ENCODE measurements at places on chromosomes 7 and 10.

DNA sequence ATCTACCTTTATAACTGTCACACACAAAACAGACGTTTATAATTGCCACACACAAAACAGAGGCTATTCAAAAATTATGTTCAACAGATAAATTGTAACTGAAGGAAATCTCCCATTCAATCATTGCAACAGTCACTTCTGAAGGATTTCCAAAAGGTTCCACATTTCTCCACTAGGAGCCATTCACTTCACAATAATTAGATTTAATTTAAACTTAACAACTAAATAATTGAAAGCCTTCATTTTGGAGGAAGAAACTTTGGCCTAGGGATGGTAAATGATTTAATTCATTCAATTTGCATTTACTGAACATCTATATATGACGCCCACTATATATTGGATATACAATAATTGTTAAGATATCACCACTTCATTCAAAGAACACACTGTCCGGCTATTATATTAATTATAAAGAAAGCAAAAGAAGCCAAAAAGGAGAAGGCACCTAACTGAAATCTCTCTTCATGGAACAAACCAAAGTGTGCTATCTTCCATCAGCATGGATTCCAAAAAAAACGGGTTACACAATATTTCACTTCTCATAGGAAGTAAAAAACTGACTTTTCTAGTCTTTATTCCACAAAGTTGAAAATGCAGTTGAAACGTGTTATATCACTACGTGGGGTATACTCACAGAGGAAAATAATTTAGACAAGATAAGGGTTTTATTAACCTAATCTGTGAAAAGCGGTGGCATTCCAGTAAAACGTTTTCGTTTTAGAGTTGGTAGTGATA lies 1.7 kb downstream of the ATAD1 start:
- DNase-seq: no peak

DNA sequence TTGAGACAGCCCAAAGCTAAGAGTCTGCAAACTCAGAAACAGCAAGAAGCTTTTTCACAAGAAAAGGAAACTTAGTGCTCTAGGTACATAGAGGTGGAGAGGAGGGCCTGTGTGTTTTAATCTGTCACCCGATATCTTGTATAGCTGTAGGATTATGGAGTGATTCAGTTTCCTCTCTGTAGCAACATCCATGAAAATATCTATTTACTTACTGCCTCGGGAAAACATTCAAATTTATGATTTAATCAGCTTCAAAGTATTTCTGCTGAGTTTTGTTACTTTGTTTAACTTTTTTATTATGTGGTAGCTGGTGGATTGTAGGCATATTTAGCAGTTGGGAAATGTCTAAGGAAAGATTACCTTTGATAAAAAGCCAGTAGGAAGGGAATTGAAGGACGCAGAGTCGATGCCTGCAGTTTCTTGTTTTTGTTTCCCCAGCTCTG lies 292.0 kb downstream of the CCDC3 start:
- no peak for DNase-seq

- DNase-seq: no peak
These were observed 3.8 kb upstream of the INSIG1 start for GRCh38 chr7:155293721-155294510.

DNA sequence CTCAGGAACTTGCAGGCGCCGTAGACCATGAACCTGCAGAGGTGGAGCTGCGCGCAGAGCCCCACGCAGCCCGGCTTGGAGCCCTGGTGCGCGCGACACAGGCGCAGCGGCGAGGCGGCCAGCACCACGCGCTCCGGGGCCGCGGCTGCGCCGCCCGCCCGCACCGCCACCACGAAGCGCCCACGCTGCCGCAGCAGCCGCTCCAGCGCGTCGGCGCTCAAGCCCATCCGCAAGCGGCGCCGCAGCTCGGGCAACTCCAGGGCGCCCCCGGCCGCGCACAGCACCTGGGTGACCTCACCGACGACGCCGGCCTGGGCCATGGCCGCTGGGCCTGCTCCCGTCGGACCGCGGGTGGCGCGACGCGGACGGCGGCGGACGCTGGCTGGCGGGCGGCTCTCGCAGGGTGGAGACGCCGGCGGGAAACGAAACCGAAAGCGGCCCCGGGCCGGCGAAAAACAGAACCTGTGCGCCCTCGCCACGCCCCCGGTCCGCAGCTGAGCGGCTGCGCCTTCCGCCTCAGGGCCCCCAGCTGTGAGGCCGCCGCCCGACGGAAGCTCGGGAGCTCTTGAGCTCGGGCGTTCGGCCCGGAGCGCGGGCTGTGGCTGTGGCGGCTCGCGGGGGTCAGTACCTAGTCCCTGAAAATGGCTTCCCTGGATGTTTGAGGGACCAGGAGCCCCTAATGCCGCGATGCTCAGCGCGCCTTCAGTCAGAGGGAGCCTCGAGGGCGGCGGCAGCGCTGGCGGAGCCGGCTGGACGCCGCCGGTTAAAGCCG lies at the start of gene PARP12:
PARP12 (minus strand) TSS at position 424 of the 772 bp plus-strand sequence; CDS start at position 320, 104 bp downstream.
- DNase-seq: no peak

GRCh38 chr7:105210721-105211205 lies 178.0 kb downstream of the SRPK2 start:
- DNase-seq: no peak

DNA sequence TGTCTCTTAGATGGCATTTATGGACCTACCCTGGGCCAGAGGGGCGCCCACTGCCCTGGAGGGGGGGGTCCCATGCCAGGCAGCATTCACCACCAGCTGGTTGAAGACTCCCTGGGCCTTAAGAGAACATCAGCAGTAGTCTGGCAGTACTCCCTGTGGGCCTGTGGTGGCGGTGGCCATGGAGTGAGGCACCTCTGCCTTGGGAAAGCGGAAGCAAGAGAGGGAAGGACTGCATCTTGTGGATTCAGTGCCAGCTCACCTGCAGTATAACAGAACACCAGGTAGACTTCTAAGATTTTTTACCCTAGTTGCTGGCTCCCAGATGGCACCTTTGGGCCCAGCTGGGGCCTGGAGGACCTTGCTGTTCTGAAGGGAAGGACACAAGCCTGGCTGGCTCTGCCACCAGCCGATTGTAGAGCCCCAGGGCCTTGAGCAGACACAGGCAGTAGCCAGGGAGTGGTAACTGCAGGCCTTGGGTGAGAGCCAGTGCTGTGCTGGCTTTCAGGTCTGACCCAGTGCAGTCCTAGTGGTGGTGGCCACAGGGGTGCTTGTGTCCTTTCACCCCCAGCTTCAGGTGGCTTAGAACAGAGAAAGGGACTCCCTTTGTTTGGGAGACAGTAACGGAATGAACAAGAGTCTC lies 15.8 kb downstream of the PLAC9 start:
- no peak for DNase-seq

GRCh38 chr7:76151932-76152331 lies 49.8 kb upstream of the SRRM3 start:
- DNase-seq: no peak

DNA sequence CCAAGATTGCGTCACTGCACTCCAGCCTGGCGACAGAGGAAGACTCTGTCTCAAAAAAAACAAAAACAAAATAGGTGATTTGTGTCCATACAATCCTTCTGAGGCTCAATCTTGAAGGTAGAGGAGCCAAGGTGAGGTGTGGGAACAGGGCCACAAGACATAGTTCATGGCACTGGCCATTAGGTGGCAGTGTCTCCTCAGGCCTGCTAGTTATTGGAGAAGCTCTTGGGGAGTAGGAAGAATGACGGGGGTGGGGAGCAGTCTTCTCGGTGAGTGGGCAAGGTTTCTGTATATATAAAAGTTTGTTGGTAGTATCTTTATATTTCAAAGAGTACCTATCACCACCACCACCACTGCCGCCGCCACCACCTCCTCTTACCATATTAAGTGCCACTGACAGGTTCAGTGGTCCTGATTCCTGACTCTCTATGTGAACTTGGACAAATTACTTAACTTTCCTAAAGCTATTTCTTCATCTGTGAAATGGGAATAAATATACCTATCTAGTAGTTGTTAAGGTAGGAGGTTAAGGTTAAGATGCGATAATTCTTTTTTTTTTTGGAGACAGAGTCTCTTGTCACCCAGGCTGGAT lies 24.0 kb downstream of the CCSER2 start:
- no peak for DNase-seq

DNA sequence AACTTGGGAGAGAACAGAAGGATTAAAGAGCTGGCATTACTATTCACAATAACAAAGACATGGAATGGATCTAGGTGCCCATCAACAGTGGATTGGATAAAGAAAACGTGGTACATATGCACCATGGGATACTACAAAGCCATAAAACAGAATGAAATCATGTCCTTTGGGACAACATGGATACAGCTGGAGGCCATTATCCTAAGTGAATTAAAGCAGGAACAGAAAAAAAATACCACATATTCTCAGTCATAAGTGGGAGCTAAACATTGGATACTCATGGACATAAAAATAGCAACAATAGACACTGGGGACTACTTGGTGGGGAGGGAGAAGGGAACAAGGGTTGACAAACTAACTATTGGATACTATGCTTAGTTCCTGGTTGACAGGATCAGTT lies 133.2 kb upstream of the ITGB1 start:
- DNase-seq: no peak

- no peak for DNase-seq
These were observed 145.4 kb downstream of the LRRC4 start for GRCh38 chr7:127885843-127886242.

GRCh38 chr7:8291397-8292141 lies 29.6 kb upstream of the ICA1 start:
- peak; percentile 19 for DNase-seq

GRCh38 chr10:89086801-89087521 lies 96.4 kb downstream of the FAS start:
- no peak for DNase-seq

- no peak for DNase-seq
These were observed 940.7 kb downstream of the NRG3 start for GRCh38 chr10:82815680-82816079.

DNA sequence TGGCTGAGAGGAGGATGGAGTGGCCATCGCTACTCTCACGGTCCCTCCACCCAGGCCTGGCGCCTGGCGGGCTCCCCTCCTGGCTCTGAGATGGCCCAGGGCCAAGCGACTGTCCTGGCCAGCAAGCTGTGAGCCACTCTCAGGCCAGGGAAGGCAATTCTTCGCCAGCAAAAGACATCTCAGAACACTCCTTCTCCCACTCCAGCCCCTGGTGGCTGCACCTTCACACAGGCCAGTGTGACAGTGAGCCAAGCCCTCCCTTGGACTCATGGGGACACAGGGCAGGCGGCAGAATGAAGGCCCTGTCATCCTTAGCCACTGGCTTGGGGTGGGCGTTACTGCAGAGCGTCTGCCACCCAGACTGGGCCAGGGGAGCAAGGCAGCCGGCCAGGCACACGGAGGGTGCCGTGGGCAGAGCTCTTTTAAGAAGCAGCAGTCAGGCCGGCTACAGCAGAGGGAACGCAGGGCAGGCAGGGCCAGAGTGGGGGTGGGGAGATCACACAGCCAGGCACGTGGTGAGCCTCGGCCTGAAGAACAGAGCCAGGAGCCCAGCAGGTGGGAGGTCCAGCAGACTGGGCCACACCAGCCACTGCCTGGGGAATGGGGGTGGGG lies 14.4 kb downstream of the STK32C start:
- no peak for DNase-seq

- DNase-seq: no peak
These were observed 460.9 kb upstream of the CNTNAP2 start for GRCh38 chr7:145655666-145656065.

DNA sequence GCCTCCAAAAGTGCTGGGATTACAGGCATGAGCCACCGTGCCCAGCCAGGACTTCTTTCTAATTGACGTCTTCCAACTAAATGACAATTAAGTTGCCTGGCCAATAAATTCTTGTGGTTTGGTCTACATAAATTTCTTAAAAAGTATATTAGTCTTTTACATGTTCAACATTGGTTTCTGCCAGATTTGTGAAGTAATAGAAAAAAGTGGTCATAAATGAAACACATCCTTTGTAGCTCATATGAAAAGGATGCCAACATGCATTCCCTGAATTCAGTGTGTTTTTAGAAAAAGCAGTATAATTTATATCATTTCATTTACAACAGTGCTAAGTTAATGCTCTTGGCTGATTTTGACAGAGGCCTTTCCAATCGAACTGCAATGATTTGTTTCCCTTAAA lies 215.0 kb downstream of the TAX1BP1 start:
- no peak for DNase-seq

- no peak for DNase-seq
These were observed 170.1 kb downstream of the PKD1L1 start for GRCh38 chr7:47778153-47778661.

- DNase-seq: no peak
These were observed 45.0 kb upstream of the DIP2C start for GRCh38 chr10:734481-734880.

DNA sequence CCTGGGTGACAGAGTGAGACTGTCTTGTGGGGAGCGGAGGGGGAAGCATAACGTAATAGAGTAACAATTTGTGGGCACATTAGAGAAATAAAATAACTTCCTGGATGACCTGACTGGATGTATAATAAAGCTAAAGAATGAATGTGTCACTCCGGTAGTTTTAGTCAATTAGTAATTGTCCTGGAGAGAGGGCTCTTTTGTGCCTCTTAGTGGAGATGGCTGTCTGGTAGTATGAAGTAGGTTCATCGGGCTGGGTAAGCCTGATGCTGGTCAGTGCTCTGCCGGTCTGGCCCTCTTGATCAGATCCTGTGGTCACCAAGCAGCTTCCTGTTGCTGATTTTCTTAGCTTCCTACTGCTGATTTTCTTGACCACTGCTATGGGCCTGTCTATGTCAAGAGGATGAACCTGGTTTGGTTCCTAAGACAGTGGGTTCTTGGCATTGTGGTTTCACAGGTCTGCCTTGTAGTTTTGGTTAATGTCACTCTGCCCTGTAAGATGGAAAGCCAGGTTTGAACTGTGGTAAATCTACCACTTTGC lies 34.1 kb downstream of the ZRANB1 start:
- no peak for DNase-seq

- no peak for DNase-seq
These were observed 263.0 kb downstream of the BAMBI start for GRCh38 chr10:28940158-28940888.

DNA sequence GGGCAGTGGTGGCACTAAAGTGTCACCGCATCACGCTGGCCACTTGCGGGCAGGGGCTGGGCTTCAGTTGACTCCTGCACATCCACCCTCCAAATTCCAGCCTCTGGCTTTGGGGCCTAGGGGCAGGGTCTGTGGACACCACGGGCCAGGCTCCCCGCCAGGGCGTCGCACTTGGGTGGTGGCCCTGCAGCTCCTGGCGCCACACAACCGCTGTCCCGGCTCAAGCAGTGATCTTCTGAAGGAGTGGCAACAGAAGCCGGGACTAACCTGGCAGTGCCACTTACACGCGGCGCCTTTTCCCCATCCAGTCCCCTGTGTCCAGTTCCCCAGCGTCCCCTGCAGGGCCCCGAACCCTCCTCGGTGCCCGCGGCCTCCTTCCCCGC lies 134.3 kb upstream of the ZNF92 start:
- DNase-seq: no peak

DNA sequence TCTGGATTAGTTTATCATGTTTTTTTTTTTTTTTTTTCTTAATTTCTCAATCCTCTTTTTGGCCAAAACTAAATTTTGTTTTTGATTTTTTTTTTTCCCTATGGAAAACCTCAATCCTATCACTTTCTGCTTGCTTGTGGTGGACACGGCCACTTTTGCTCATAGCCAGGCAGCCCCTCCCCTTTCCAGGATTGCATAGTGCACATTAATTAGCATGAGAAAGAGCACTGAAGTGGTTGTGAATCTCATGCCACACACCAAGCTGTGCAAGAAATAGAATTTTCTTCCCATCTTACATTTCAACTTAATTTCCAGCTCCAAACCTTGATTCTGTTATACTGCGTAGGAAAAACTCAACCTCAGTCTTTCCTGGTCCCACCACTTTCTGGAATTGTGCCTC lies 34.6 kb downstream of the MGAM2 start:
- no peak for DNase-seq

- DNase-seq: no peak
These were observed 319.0 kb upstream of the NPSR1 start for GRCh38 chr7:34338961-34339526.

- no peak for DNase-seq
These were observed 304.9 kb upstream of the ZMIZ1 start for GRCh38 chr10:78763651-78764395.
